Activated CD4-positive, alpha-beta T cell treated with anti-CD3 and anti-CD28 coated beads, Interleukin-10, Interleukin-2, amounts not matched to agents 100 ng/mL and 50 ng/mL, durations not matched to agents 16 hours and 8 hours (primary cell): ENCODE measurements at places on chromosomes 4 and X.

DNA sequence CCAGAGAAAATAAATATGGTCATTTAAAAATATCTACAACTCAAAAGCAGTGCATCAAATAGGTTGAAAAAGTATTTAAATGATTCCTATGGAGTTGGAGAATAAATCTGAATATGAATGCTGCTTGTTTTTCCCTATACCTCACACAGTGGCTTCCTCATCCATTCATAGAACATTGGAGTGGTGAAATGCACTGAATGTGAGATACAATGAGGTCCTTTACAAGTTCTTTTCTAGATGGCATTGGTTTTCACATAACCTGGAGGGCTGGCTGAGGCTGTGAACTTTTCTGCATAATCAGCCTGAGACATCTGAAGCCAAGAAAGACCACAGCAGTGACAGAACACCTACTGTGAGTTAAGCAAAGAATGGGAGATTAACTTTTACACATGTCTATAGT, 279.1 kb upstream of the NRK start:
- DNase-seq: no peak

- DNase-seq: peak; percentile 54
Observed at GRCh38 chr4:168511780-168512489, 15.1 kb downstream of the PALLD start.

GRCh38 chr4:188719794-188720193, 580.6 kb downstream of the TRIML1 start:
- no peak for DNase-seq

GRCh38 chr4:81148576-81148975, 66.4 kb downstream of the PRKG2 start:
- DNase-seq: no peak

- DNase-seq: no peak
Observed at GRCh38 chr4:119118397-119118796, 17.2 kb upstream of the MYOZ2 start.

DNA sequence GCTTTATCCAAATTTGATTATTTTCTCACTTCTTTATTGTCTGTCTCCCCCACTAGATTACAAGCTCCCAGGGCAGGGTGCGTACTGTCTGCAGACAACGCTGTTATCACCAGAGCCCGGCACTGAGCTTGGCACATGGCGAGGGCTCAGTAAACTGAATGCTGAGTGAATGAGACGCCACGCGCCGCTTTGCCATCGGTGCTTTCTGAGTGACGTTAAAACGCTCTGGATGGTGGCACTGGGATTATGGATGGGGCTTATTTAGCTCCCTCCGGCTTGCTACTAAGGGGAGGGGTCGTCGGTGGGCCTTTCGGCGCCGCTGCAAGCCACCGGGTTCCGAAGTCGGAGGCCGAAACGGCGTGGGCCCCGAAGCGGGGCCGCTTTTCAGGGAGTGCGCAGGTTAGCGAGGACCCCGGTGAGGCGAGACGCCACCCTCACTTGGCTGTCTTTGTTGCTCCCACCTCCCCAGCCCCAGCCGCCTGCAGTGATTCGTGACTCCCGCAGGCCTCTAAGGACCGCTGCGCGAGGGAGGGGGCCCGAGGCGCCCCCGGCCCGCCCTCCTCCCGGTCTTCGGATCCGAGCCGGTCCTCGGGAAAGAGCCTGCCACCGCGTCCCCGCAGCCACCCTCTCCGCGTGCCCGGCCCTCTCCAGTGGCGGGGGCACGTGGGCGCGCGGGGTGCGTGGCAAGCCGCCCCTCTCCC, 569 bp upstream of the FHL1 start:
- peak; percentile 15 for DNase-seq

DNA sequence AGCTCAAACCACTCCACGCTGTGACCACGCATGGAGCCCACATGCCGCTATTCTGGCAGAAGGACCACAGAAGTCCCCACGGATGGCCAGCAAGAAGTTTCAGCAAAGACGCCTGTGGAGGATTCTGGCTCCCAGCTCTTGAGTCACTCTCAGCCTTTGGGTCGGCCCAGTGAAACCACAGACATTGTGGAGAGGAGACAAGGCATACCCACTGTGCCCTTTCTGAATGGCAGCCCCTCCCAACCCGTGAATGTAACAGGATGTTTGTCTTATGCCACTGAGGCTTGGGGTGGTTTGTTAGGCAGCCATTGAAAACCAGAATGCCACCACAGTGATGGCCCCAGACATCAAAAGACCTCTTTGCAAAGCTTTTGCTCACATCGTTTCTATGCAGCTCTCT, 42.7 kb downstream of the ABLIM2 start:
- DNase-seq: no peak

GRCh38 chrX:88024022-88024421, 506.4 kb downstream of the KLHL4 start:
- DNase-seq: no peak

GRCh38 chrX:36198575-36198974, 279.0 kb downstream of the CFAP47 start:
- no peak for DNase-seq

- no peak for DNase-seq
Observed at GRCh38 chrX:404656-405055, 17.9 kb upstream of the PPP2R3B start.

DNA sequence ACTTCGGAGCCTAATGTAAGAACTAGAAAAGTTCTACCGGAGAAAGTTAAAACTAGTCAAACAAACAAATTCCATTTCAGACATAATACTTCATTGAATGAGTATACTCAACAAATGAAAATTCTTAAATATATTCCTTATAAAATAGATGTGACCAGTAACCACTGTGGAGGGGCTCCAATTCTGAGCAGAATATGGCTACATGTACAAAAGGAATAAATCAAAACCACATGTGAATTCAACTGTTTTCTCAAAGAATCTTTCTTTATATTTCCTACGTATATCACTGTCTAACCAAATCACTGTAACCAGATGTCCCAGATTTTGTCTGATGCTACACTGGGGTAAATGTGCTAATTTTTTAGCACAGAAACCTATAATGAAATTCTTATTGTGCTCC, 49.0 kb downstream of the HTN1 start:
- no peak for DNase-seq

- no peak for DNase-seq
Observed at GRCh38 chrX:71604141-71604540, 14.2 kb downstream of the CXCR3 start.

- DNase-seq: no peak
Observed at GRCh38 chr4:100190643-100191600, 654 bp upstream of the DDIT4L start.

GRCh38 chrX:8737883-8738282, 5.9 kb upstream of the ANOS1 start:
- no peak for DNase-seq

- peak; percentile 2 for DNase-seq
Observed at GRCh38 chr4:165700855-165701254, 172.2 kb upstream of the TLL1 start.

GRCh38 chr4:827209-828081, 1.5 kb upstream of the CPLX1 start:
- DNase-seq: no peak

- no peak for DNase-seq
Observed at GRCh38 chr4:151427266-151427665, 18.3 kb downstream of the FHIP1A start.

GRCh38 chrX:149453906-149454822, 50.9 kb downstream of the IDS start:
- no peak for DNase-seq

GRCh38 chr4:15891312-15891711, 47.2 kb downstream of the FGFBP1 start:
- DNase-seq: no peak

- no peak for DNase-seq
Observed at GRCh38 chrX:121836000-121836399, 788.6 kb downstream of the GLUD2 start.

DNA sequence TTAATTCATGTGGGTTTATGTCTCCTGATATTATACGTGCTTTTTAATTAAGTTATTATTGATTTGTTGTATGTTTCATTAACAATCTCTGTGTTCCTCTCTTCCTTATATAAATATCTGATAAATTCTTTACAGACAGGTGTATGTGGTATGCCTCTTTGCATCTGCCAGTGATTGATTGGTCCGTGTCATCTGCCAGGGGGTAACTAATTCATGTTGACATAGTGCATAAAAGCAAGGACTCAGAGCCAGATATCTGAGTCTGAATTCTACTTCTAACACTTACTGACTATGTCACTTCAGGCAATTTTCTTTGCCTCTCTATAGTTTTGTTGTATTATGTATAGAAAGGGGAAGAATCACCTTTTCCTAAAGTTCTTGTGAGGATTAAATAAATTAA, 5.2 kb upstream of the AMBN start:
- DNase-seq: no peak

- DNase-seq: no peak
Observed at GRCh38 chrX:94089149-94089548, 415.1 kb downstream of the FAM133A start.

DNA sequence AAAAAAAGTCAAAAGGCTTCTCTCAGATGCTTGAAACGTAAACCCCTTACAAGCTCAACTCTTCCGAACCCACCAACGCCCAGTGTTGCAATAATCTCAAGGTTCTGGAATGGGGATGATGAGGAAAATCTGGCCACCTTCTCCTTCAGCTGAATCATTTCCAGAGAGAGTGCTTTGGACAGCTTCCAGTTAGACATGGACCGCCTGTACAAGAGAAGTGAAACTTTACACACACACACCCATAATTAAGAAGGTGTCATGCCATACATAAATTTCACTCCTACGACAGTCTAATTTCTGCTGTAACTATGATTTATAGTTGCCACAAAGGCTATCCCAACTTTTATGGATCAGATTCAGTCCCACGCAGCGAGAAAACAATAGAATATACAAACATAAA, 72.3 kb downstream of the PRKG2 start:
- DNase-seq: no peak

- no peak for DNase-seq
Observed at GRCh38 chr4:40378619-40379018, 43.5 kb downstream of the CHRNA9 start.

GRCh38 chr4:107066621-107067020, 30.5 kb upstream of the DKK2 start:
- no peak for DNase-seq

DNA sequence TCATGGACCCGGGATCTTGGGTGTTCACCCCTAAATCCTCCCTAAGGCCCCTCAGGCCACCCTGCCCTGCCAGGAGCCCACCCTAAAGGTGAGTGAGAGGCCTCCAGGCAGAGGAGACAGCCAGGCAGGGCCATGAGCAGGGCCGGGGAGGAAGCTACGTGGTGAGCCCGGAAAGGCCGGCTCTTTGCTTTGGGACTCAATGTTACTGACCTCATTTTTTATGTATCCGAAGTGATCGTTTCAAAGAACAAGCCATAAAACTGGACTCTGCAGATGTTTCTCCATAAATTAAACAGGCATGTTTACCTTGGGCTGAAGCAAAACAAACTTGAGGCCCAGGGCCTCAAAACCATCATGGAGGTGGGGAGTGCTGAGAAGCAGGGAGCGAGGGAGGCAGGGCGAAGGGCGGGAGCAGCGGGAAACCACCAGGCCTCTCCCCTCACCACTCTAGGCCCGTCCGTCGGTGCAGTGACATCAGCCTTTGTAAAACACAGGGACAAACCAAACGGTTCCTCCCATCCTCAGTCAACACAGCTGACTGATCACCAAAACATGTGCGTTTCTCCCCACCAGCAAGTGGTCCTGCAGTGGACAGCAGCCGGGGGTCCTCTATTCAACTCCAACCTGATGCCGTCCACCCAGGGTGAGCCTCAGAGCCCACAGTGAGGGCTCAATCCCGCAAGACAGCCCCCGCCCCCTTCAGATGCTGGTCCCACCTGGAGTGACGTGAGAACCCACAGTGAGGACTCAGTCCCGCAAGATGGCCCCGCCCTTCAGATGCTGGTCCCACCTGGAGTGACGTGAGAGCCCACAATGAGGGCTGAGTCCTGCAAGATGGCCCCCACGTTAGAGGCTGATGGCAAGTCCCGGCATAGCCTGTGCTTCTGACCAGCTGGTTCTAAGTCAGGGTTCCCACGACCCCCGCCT, 102.9 kb upstream of the LRPAP1 start:
- DNase-seq: no peak

GRCh38 chr4:120299631-120300030, 233.0 kb upstream of the MAD2L1 start:
- DNase-seq: no peak

- DNase-seq: no peak
Observed at GRCh38 chr4:149095001-149095400, 652.8 kb upstream of the NR3C2 start.
